Stimulated activated CD4-positive, alpha-beta T cell treated with anti-CD3 and anti-CD28 coated beads, Interleukin-1b, Interleukin-23, amount 100 ng/mL, for 1 hour (primary cell): ENCODE measurements at places on chromosomes 4 and X.

- no peak for DNase-seq
Observed at GRCh38 chrX:101552714-101553113, 2.4 kb downstream of the ARMCX1 start.

DNA sequence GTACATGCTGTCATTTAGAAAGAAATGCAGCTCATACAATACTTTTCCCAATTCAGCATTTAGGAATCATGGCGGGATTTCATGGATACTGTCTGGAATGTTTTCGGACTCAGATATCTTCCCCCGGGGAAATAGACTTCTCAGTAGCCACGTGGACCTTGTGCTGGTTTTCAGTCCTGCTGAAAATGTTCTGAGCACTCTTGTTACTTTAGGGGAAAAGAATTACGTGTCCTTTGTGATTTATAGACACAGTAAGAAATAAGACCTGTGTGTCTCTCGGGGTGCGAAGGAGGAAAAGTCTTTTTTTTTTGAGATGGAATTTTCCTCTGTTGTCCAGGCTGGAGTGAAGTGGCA lies 3.8 kb downstream of the CD99 start:
- no peak for DNase-seq

DNA sequence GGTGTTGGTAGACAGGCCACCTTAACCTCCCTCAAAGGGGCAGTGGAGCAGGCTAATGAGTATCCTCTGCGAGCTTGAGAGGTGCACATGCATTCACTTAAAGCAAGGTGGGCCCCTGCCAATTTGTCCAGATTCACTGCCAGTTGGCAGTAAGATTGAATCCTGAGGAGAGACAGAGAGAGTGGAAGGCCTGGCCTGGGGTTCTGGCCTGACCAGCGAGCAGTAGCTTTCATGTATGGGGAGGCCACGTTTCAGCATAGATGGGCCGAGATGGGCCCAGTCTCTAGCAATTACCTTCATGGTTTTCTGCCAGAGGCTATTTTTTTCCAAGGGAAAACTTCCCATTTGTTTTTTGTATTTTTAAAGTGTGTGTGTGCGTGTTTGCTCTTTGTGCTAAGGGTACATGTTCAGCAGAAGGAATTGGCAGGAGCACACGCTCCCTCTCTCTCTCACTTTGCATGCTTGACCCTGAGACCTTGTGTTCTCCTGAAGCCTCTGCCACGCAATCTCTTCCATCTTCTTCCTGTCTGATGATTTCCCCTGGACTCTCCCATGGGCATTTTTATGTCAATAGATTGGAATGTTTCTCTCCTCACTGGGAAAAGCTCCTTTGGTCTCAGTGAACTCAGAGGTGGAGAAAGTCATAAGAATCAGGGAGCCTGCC lies 215.8 kb upstream of the SFRP2 start:
- no peak for DNase-seq

DNA sequence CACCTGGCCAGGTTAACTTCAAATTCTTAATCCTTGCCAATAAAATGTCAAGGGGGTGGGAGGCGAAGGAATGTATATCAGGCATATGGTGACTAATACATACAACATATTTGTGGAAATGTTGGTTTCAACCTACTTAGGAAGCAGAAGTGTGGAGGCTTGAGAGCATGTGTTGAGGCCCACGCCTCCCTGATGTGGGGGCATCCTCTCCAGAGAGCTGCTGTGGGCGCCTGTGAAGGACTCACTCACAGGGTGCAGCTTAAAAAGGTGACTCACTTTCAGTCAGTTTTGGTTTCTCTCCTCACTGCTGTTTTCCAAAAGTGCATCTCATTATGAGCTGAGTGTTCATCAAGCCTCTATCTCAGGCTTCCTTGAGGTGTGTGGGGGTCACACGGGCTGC lies 27.5 kb downstream of the LNX1 start:
- no peak for DNase-seq

DNA sequence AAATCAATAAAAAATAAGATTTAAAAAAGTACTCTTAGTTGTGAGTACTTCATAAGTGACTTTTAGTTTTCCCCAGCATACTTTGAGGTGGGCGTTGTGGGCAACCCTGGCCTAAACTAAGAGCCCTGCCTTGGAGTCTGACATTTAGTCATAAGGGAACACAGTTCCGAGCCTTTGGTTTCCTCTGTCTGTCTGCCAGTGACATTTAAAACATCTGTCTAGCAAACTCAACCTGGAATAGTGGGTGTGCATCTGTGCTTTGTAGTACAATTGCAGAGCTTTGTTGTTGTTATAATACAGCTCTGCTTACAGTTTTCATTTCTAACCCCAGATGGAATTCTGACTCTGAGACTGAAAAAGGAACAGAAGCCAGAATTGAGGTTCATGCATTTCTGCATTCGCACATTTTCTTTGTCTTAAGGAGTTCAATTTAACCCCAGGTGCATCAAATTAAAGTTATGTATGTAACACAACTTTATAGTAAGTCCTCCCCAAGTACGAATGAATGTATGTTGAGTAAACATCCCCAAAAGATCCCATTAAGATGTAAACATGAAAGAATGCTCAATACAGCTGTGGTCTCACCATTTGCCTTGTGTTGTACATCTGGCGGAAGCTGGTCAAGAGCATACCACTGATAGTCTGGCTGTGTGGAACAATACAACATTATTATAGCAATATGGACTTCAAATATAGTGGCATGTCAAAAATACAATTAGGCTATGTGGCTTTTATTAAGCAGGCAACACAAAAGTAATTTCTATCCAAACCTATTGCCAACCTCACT lies 25.9 kb downstream of the TNIP3 start:
- DNase-seq, result no peak

DNA sequence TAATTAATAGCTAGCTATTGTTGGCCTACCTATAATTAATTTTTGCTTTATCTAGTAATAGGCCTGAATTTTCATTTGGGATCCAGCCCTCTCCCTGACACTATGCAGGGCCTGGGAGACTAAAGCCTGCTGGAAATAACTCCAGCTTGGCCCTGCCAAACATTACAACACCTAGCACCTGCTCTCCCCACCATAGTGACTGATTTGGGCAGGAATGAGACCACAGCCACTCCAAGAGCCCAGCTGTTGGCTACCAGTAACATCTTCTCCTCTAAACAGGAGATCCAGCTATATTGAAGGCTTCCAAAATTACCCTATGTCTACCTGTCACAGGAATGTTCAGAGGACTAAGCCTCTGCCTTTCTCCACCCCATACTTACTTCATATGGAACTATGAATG lies 225.1 kb downstream of the IDS start:
- no peak for DNase-seq

- DNase-seq, result peak; percentile 24
Observed at GRCh38 chr4:113355550-113356371, 306.3 kb downstream of the ANK2 start.

GRCh38 chrX:8413279-8413678 lies 51.4 kb upstream of the VCX3B start:
- DNase-seq, result no peak

GRCh38 chrX:93428497-93428896 lies 244.9 kb downstream of the NAP1L3 start:
- no peak for DNase-seq

- DNase-seq, result no peak
Observed at GRCh38 chr4:10006231-10006600, 15.1 kb downstream of the SLC2A9 start.

DNA sequence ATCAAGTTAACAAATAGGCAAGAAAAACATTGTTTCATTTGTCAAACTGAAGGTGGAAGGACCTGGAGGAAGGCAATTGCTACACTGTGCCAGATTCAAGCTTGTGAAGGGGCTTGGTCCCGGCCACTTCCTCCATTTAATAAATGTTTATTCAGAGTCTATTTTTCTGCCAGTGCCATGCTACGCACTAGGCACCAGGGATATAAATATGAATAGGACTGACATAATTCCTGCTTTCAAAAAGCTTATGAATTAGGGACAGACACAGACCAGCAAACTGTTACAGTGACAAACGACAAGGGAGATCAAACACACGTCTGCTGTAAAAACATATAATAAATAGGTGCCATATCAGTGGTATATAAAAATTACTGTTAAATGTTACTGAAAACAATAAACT lies 571 bp downstream of the TLR6 start:
- no peak for DNase-seq

DNA sequence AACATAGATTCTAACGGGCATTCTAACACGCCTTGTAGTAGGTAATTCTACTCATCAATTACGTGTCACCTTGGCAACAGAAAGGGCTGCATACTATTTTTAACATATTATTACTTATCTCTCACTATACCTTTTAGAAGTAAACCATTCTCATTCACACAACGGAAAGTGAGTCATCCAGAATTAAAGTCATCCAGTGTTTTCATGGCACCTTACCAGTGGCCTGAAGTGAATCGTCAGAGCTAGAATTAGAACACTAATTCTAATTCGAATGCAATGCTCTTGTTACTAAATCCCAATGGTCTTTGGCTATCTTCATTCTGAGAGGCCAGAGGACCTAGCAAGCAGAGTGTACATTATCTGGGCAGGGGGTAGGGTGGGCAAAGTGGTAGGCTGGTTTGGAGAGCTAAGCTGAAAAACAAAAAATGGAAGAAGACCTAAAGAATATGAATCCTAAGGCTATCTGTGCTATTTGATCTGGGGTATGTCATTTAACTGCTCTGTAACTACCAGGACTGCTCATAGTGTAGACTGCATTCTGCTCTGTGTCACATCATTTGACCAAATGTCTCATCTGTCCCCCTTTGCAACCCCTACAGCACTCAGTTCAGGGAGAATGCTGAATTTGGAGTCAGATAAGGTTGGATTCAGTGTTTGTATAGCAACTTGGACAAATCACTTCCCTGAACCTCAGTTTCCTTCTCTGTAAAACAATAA lies 96.5 kb downstream of the HDAC8 start:
- DNase-seq, result no peak

- no peak for DNase-seq
Observed at GRCh38 chr4:105966051-105966450, 70.8 kb downstream of the NPNT start.

GRCh38 chr4:153143527-153144348 lies 60.5 kb upstream of the TRIM2 start:
- DNase-seq, result no peak

DNA sequence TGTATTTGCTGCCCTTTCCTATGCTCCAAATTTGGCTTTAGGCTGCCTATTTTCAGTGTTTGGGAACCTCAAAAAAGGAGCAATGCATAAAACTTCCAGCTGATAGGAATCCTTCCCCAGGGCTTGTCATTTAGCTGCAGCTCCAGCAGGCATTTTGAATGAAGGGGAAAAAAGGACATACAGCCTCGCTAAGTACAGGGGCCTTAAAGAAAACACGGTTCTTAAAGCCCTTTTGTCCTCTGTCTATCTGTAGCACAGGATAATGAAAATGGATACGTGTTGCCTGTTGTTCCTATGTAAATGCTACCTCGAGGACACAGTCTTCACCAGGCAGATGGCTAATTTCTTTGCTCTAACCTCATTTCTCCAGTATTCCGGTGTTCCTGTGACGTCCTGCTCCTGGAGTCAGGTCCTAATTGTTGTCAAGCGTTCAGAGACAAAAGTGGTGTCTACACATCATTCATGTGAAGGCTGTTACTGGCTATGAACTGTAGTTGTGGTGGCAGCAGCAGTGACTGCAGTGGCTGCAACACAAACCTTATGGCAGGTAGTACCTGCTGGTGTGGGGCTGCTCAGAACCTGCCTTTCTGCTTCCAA lies 117.4 kb downstream of the MGST2 start:
- no peak for DNase-seq

DNA sequence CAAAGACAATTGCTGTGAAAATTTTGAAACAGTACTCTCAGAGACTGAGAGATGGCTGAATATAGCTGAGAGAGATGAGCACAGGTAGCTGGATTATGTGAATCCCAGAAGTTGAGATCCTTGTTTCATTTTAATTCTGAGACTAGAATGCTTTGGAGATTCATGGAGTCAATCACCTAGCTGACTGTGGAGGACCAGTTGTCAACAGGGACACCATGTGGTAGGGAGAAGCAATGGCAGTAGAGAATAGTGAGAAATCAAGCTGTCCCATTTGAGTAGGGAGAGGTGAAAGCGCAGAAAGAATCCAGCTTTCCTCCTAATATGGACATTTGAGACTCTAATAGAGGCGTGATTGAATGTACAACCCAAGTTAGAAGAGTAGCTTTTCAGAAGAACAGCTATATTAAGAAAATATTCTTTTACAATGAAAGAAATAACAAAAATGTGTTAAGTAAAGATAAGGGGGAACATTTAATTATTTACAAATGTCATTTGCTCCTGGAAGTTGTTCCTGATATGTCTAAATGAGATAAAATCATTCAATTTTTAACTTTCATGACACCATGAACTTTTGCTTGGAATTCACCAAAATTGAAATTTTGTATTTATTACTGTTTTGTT lies 30.3 kb upstream of the GLRB start:
- no peak for DNase-seq

- no peak for DNase-seq
Observed at GRCh38 chr4:125497861-125498260, 183.1 kb downstream of the FAT4 start.

GRCh38 chrX:135411893-135412292 lies 9.9 kb upstream of the SMIM10L2A start:
- DNase-seq, result no peak

- DNase-seq, result no peak
Observed at GRCh38 chrX:154738011-154738738, 12.7 kb downstream of the GAB3 start.

DNA sequence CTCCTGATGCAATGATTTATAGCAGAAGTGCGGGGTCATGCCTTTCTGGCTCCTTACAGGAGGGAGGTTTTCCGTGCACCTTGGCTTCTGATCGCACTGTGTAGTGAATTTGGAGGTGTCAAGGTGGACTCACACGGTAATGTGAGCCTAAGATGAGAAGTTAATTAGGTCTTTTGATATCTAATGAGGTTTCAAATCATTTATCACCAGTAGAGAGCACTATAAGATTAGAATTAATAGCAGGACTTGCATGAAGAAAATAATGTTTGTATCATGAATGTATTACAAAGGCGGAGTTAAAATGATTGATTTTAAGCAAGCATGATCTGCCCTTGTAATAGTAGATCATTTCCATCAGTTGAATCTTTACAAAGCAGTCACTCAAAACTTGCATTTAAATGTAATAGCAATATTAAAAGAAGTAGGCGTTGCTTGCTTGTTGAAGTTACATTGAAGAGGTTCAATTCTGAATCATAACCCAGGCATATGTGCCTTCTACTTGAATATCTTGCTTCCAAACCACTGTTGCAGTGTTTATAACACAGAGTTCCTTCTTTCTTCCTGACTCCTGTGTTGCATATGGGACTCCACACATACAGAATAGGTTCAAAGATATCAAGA lies 152.1 kb downstream of the FMR1NB start:
- no peak for DNase-seq

DNA sequence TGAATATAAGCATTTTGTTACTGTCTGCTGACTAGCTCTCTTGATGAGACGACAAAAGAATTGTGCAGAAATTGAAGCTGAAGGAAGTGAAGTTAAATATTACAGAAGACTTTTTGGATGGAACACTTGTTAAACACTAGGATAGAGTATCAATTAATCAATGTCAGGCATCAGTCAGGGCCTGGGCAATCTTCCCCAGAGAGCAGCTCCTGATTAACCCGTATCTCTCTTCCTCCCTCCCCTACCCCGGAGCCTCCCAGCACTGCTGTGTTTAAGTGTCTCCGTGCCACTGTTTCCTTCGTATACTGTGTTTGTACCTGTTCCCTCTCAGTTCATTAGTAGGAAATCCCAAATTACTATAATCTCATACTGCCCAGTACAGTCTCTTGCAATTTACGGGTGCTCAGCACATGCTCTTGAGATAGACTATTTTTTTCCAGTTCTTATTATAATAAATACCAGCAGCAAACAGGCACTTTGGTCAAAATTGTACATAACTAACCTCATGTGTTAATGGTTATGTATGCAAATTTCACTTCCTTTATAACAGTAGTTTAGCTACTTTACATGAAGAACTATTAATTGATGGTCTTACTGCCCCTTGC lies 765.7 kb upstream of the FTHL17 start:
- DNase-seq, result no peak
